ENCODE measurements at places on chromosomes 2 and 18.
A peak's percentile ranks its signal among the peaks of the same experiment; 100 is the strongest.

DNA sequence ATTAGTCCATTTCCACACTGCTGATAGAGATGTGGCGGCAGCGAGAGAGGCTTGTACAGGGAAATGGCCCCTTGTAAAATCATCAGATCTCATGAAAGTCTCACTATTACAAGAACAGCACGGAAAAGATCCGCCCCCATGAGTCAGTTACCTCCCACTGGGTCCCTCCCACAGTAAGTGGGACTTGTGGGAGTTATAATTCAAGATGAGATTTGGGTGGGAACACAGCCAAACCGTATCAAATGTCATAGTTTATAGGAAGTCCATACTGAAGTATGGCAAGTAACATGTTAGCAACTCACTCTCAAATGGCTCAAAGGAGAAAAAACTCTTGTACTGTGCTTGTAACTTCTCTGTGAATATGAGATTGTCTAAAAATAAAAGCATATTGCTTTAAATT is 56.1 kb downstream of the FARP2 start:
- DNase-seq, result peak; percentile 16

DNA sequence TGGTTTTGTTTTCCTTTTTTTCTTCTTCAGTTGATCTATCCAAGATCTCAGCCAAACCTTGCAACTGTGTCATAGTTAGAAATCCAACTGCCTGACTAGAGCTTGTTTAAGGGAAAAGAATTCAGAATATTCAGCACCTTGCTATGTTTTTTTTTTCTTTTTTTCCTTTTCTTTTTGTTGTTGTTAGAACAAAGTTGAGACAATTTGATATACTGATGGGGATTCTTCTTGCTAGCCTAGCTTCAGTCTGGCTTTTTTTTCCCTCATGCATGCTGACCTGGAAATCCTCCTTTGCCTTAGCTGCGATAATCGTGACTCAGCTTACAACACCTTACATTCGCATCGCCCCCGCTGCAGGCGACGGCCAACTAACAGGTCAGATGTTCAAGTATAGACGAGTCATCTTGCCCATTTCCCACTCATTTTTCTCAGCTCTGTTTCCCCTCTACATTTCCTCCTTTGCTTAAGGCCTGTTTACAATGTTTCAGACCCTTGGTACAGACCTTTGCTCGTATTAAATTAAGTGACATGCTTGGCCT is 487.2 kb upstream of the RAB12 start:
- peak; percentile 33 for DNase-seq

DNA sequence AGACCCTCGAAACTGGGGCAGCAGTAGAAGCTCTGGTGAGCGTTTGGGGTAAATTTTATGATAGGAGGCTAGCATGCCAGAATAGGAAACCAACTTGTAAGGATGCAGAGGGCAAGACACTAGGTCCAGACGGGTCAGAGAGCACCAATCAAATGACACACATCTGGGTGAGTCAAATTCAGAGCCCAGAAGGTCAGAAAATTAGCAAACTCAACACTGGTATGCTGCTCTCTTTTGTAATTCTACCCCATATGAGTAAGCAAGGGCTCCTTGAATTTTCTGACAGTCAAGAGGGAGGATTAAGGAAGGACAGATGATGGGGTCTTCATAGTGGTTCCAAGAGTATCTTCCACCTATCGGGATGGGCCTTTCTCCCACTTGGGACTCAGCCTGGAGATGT is 209.8 kb downstream of the BCL2 start:
- DNase-seq, result no peak

DNA sequence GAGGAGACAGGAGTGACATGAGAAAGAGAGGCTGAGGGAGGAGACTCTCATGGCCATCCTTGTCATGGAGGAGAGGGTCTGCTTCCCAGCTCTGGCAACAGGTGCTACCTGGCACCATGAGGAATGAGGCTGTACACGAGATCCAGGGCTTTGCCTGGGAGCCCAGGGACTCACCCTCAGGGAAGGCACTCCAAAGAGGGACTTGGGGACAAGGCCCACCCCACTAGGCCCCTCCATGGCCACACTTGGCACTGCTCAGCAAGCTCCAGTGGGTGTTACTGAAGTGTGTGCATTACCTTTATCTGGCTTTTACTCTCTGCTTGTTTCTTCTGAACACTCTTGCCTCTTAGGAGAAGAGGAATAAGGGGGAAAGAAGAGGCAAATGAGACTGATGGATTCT is 2.7 kb downstream of the CFAP65 start:
- DNase-seq, result no peak

- no peak for DNase-seq
Measured at GRCh38 chr2:20623741-20624155, 27.1 kb downstream of the HS1BP3 start.

DNA sequence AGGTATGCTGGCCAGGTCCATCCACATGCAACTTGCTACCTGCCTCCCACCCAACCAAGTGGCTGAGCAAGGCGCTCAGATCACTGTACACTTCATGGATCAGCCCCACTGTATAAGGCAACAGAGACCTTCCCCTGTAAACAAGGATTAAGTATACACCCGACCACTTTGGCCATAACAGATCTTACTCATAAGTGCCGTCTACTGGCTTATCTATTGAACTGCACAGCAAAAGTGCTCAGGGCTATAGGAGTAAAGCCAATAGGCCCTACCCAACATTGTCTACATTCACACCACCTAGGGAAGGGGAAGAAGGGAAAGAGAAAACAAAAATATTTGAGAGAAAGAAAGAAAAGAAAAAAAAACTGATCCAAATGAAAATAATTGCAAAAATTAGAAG is 663.9 kb upstream of the LRRTM1 start:
- no peak for DNase-seq

GRCh38 chr2:2795438-2796091 is 464.5 kb upstream of the MYT1L start:
- no peak for DNase-seq

DNA sequence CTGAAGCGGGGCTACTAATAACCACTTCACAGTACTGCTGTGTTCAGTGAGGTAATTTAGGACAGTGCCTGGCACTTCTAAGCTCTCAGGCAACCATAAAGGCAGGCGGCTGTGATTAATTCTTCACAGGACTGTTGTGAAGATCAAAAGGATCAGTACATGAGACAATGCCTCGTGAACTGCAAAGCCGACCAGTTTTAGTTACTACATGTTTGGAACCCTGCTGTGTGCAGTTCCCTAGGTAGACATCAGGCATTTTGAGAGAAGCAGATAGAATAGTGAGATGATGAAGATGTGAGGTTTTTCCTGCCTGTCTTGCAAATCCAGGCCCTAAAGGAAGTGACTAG is 19.1 kb downstream of the EFHD1 start:
- DNase-seq, result no peak

DNA sequence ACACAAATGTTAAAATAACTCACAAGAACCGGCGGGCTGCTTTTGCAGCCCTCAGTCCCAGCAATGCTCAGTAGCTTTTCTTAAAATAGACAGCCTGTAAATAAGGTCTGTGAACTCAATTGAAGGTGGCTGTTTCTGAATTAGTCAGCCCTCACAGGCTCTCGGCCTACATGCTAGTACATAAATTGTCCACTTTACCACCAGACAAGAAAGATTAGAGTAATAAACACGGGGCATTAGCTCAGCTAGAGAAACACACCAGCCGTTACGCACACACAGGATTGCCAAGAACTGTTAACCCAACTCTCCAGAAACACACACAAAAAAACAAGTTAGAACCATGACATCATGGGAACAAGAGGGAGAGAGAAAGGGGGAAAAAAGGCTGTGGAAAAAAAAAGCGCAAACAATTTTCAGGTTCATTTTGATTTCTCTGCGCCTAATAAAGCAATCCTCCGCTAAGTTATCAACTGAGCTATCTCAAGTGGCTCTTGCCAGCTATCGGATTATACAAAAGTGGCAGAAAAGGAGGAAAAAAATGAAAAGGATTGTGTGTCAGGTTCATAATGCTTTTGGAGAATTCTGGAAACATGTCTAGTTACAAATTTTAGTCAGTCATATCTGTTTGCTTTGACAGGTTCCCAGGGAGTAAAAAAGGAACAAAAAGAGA is 89.1 kb downstream of the ZEB2 start:
- DNase-seq, result no peak

GRCh38 chr2:231781798-231782726 is 980 bp upstream of the PDE6D start:
- DNase-seq, result peak; percentile 10

DNA sequence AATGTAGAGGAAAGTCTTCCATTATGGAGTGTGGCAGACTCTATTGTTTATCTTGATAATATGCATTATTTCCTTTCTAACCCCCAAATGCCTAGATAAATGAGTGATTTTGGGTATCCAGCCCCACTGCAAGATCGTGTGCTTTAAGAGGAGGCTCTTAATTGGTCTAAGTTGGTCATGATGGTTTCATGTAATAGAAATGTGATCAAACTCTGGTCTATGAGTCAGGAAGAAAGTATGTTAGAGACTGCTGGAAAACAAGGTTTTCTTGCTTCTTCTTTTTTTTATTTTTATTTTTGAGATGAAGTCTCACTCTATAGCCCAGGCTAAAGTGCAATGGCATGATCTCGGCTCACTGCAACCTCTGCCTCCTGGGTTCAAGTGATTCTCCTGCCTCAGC is 344.5 kb upstream of the TNP1 start:
- DNase-seq, result no peak

DNA sequence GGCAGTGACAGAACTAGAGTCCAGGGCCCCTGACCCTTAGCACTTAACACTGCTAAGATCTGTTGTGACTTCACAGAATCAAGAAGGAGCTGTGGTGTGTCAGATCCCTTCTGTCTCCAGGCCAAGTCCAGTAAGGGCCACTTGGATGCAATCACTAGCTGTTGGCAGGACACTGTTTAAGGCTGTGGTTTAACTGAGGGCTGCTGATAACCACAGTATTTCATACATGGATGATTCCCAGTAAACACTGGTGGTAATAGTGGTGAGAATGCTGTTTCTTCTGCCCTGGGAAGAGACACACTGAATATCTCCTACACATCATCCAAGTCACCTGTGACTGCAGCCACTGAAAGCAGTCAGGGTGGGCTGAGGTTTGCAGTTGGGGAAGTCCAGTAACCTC is 77.7 kb upstream of the FBXO11 start:
- no peak for DNase-seq

GRCh38 chr18:12041561-12041960 is 52.1 kb upstream of the ANKRD62 start:
- DNase-seq, result no peak

- DNase-seq, result no peak
Measured at GRCh38 chr2:217846321-217846743, 156.5 kb downstream of the TNS1 start.

DNA sequence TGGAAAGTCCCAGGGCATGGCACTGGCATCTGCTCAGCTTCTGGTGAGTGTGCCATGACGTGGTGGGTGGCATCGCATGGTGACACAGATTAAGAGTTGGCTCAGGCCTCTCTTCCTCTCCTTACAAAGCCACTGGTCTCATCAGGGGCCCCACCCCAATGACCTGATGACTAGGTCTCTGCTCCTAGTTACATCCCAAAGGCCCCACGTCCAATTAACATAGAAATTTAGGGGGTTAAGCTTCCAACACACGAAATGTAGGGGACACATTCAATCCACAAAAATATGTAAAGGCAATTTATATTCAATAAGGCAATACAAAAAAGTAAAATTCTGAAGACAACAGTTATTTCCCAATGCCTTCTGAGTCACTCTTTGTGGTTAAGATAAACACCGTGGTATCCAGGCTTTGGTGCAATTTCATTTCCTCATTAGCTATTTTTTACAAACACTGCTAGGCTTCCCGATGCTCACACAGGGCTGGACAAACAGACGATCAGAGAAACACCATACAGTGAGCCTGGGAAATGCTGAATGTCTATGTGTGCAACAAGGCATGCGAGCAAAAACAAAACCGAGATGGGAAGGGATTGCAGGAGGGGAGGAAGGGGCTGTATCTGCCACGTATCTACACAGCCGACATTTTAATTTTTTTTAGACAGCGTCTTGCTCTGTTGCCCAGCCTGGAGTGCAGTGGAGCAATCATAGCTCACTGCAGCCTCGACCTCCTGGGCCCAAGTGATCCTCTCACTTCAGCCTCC is 67.2 kb downstream of the MBP start:
- DNase-seq, result peak; percentile 82

DNA sequence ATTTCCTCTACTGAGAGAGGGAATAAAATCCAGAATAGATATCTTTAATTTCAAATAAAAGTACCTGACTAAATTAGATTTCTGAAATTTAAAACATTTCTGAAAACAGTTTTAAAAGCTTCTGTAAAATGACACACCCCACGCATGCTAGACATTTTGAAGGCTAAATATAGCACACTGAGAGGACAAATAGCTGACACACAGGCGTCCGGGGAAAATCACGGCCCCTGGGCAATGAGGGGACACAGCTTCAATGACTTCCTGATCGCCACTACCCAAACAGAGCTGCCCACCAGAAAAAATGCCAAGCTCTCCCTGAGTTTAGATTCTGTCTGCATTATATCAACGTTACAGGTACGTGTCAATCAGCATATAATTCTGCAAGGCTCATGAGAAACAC is 10.9 kb downstream of the TBC1D8 start:
- no peak for DNase-seq

DNA sequence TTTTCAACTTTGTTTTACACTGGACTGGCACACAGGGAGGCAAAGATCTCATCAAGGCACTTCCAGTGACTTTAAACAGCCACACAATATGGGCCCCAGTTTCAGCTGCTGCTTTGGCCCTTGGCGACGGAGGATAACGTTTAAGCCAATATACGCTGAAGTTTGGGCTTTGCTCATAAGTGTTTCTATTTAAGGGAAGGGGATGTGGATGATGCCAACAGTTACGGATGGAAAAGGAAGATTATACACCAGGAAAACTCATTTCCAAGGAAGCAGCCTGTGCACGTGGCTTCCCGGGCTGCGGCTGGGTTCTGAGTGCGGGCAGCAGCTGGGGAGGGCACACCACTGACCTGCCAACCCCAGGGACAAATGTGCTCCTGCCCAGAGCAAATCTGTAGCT is 151.1 kb downstream of the SH3BP4 start:
- no peak for DNase-seq

- DNase-seq, result no peak
Measured at GRCh38 chr18:4060427-4061281, 394.5 kb downstream of the DLGAP1 start.

- no peak for DNase-seq
Measured at GRCh38 chr18:23126376-23127056, 8.8 kb upstream of the CABLES1 start.

DNA sequence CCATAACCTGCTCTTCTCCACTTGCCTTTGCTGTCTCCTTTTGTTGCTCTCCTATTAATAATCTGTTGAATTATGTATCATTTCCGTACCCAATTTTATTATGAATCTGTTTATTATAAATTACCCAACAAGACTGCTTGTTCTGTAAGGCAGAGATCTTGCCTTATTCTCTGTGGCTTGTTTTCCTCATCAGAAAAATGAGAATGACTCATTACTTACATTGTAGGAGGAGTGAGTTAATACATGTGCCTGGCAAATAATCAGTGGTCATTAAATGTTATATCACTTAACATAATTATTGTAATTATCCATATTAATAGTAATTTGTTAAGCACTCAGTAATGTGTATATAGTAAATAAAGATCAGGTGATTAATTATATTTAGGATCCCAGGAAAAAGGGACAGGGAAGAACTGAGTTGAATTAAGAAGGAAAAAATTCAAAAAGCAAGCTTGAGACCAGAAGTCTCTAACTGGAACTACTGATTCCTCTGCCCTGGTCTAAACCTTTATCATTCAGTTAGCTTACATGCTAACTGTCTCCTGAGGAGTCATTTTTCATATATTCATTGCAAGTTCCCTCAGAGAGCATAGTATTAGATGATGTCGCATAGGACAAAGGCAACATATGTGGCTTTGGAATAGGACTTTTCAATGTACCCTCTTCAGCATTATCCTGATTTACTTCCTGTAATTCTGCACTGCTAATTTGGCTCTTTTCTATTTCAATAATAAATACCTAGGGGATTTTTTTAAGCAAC is 335.7 kb downstream of the GALNT13 start:
- DNase-seq, result no peak

Data from HCT116 (cell line).